ENCODE measurements at places on chromosomes 3 and 15. TPM values are rescaled to one million over a fixed set of nuclear protein-coding genes. Genes with fewer than 3 reads are reported as not detected.
A peak's percentile ranks its signal among the peaks of the same experiment; 100 is the strongest.

The ZBTB20 gene
- total RNA-seq, result 5.1 TPM

GRCh38 chr3:59386165-59386564 lies 336.3 kb upstream of the CFAP20DC start:
- DNase-seq, result no peak

- no peak for DNase-seq
Observed at GRCh38 chr15:58386641-58387040, 45.1 kb upstream of the LIPC start.

GRCh38 chr15:70465812-70466211 lies 297.5 kb downstream of the UACA start:
- DNase-seq, result no peak

- DNase-seq, result no peak
Observed at GRCh38 chr15:93031103-93031464, 57.9 kb downstream of the RGMA start.

- no peak for DNase-seq
Observed at GRCh38 chr3:14605067-14605466, 46.5 kb upstream of the CCDC174 start.

The ARGFX gene
- total RNA-seq, result not detected

- no peak for DNase-seq
Observed at GRCh38 chr3:57818772-57819171, 62.7 kb downstream of the SLMAP start.

GRCh38 chr3:44128057-44128775 lies 113.5 kb upstream of the TOPAZ1 start:
- DNase-seq, result no peak

GRCh38 chr3:38662544-38662943 lies 13.1 kb upstream of the SCN5A start:
- peak; percentile 38 for DNase-seq

The LRCH3 gene
- 15.9 TPM for total RNA-seq

- DNase-seq, result no peak
Observed at GRCh38 chr3:168714609-168715240, 619.0 kb upstream of the GOLIM4 start.

- DNase-seq, result peak; percentile 73
Observed at GRCh38 chr3:176953106-176954060, 243.9 kb downstream of the TBL1XR1 start.

GRCh38 chr3:15347737-15348110 lies 15.3 kb upstream of the SH3BP5 start:
- no peak for DNase-seq

DNA sequence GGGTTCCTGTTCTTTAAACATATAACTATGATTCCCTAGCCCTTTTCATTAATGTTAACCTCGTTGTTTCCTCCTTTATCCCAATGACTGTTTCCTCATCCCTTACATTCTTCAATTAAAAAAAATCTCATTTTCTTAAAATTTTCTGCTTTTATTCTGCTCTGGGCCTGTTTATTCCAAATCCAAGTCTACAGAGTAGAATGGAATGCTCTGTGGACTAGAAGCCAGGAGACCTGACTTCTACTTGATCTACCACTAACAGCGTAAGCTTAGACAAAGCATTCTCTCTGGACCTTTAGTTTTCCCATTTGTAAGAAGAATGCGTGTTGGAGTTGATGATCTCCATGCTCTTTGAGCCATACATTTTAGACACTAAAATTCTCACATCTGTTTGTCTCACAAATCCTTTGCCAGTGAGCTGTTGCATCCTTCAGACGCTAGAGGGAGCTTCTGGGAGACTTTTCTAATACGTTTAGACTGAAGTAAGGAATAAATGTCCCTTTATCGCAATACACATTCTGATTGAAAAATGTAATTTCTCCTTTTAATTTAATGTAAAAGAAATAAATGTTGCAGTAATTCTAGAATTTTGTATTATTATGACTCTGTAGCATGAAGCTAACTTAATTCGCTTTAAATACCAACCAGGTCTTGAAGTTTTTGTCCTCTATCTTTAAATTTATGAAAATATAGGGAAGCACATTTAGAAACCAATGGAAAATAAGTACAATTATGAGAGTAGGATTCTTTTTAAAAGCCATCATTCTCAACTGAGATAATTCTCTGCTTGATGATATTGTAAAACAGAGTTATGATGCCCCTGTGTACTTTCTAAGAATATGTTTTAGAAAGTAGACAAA lies 21.7 kb upstream of the GMNC start:
- DNase-seq, result peak; percentile 50

DNA sequence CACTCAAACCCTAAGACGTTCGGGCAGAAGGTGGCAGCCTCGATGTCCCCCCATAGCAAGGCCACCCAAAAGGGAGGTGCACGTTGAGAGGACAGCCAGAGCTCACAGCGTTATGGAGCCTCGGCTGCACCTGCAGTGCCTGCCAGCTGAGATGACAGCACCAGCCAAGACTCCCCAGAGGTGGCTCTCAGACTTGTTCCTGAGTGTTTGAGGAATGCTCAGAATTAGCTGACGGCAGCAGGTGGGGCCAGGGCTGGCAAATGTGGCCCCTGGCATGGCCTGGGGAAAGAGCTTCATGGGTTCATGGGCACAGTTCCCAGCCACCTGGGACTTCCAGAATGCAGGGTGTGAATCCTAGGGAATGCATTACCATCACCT lies 177.8 kb downstream of the KLF13 start:
- DNase-seq, result no peak

The LRTM1 gene
- total RNA-seq, result not detected

The SYNPR gene
- not detected for total RNA-seq

DNA sequence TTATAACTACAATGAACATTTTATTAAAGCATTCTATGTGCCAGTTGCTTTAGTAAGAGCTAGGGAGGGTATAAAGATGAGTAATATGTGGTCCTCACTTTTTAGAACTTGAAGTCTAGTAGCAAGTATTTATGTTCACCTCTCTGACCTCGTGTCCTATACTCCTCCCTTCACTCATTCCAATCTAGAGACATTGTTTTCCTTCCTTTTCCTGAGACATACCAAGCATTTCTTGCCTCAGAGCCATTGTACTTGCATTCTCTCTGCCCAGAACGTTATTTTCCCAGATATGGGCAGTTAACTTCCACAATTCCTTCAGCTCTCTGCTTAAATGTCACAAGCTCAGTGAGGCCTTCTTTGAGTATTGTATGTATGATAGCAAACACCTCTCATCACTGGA lies 408.6 kb downstream of the PDCD6IP start:
- DNase-seq, result no peak

The TRPM1 gene
- not detected for total RNA-seq

GRCh38 chr3:61177450-61177849 lies 73.8 kb downstream of the FHIT start:
- no peak for DNase-seq

GRCh38 chr15:78840661-78841375 lies 29.6 kb upstream of the ADAMTS7 start:
- no peak for DNase-seq

DNA sequence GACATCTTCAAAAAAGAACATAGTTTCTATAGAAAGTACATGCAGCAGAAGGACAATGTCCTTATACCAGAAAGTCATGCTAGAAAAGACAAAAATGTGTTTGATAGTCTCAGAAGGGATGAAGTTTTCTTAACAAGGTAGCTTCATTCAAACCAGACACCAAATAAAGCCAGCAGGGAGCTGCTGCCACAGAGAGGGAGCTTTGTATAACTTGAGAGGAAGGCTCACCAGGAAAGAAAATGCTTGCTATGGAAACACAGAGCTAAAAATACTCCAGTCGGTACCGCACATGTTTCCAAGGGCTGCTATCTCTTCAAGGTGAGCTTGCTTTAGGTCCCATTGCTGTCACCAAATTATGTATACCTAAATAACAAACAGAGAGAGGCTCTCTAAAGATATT lies 1074.8 kb upstream of the ALCAM start:
- no peak for DNase-seq

The RAB8B gene
- total RNA-seq, result 35.4 TPM

GRCh38 chr3:46860017-46860809 lies 3.0 kb downstream of the MYL3 start:
- DNase-seq, result no peak

The SRGAP3 gene
- 1.8 TPM for total RNA-seq

The FGD5 gene
- not detected for total RNA-seq

DNA sequence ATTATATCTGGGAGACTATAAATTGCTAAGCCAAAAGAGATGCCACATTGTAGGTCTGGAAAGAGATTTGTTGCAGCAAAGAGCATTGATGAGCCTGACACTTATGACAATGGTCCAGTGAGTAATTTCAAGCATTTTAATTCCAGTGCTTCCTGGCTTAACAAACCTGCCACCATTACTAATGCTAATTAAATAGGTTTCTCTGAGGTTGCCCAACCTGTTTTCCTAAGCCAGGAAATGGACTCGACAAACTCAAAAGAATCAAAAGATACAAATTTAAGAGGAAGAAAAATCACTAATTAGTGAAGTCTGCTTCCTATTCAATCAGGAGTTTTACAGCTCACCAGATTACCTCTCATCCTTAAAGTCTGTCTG lies 36.7 kb upstream of the CTDSPL start:
- DNase-seq, result no peak

The ZBTB47 gene
- 3.8 TPM for total RNA-seq

DNA sequence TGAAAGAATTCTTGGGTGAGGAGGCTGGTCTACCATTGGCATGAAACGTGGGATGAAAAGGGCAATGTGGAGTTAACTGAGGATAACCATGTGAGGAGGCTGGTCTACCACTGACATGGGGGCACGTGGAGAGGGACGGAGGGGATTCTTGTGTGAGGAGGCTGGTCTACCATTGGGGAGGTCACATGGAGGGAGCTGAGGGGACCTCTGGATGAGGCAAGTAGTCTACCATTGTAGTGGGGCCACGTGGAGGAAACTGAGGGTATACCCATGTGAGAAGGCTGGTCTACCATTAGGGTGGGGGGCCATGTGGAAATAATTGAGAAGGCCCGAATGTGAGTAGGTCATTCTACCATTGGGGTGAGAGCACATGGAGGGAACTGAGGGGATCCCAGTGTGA lies 154.1 kb downstream of the FBLN2 start:
- DNase-seq, result no peak

The DPPA2 gene
- total RNA-seq, result not detected

- no peak for DNase-seq
Observed at GRCh38 chr3:25306066-25306465, 122.0 kb upstream of the RARB start.

DNA sequence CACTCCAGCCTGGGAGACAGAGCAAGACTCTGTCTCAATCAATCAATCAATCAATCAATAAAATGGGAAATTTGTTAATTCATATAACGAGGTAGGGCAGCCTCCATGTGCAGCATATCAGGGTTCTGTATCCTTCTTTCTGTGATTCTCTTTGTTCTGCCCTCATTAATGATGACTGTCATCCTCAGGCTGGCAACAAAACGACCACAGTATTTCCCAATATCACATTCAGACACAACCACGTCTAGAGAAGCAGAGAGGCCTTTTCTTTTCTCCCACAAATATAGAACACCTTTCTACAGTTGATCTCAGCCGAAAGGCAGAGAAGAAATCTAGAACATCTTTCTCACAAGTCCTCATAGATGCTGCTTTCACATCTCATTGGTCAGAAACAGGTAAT lies 11.2 kb downstream of the CEP19 start:
- DNase-seq, result no peak

DNA sequence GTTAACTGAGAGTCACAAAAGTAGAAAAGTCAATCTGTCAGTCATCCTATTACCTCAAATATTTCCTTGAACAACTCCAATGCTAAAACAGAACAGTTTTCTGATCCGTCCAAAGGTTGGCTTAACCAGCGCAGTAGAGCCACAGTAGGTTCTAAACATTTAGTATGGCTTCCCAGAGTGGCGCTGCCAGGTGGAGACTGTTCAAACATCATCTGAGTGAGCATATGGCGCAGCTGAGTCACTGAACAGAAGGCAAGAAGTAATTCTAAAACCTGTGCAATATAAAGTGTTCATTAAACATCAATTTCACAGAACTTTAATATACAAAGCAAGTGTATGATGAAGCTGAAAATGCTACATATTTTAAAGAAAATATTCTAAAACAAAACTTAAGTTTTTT lies 19.9 kb downstream of the CIP2A start:
- no peak for DNase-seq

DNA sequence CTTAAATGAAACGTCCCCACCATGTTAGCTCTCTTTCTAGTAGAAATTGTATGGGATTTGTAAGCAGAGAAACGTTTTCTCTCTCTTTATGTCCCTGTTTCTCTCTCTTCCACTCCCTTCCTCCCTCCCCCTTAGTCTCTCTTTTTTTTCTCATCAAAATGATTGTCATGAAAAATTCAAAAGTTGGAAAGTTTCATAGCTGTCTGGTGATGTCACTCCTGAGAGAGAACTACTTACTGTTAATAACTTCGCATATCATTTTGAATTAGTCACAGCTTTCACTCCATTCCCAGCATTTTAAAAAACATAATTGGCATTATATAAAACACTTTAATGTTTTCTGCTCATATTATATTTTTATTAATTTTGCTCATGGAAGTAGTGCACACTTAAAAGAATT lies 331.1 kb downstream of the C3orf38 start:
- no peak for DNase-seq

The IL5RA gene
- 0.10 TPM for total RNA-seq
